ENCODE measurements at places on chromosomes 2 and 18.

DNA sequence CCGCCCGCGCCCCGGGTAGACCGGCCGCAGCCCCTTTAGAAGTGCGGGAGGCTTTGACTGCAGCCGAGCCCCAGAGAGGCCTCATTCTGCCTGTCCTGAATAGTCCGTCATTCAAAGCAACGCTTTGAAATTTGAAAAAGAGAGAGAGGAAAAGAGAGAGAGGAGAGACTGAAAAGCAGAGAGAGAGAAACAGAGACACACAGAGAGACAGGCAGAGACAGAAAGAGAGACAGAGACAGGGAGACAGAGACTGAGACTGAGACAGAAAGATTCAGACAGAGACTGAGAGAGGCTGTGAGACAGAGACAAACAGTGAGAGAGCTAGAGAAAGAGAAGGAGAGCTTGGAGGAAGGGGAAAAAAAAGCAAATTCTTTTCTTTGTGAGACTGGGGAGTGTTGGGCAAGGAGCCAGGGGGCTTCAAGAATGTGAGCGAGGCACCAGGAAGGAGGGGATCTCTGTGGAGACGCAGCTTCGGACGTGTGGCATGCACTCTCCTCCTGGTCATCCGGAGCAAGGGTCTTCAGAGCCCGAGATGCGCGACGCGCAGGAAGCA, 73.1 kb downstream of the MYCN start:
- DNase-seq = no peak

DNA sequence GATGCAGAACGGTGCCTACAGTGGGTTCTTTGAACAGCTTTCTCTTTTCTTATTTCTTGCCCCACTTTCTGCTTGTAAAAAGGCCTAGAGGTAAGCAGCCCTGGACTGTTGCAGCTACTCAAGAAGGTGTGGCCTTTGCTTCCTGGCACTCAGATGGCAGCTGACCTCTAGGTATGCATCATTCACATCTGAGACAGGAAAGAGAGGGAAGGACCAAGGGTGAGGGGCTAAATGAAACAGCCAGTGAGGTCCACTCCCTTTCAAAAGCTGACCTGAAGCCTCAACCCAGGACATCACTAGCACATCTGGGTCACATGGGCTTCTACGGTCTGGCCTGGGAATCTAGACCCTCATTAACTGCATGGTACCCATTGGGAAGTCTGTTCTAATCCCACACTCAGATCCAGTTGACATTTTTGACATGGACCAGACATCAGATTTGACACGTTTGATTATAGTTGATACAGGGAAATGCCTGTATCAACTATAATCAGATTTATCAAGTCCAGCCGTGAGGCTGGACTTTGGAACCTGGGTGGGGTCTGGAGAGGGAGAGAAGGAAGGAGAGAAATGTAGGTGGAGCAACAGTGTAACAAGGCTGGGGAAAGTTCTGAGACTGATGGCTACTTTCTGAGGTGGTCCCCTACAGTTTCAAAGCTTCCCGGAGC, 60.2 kb downstream of the E2F6 start:
- DNase-seq = no peak

DNA sequence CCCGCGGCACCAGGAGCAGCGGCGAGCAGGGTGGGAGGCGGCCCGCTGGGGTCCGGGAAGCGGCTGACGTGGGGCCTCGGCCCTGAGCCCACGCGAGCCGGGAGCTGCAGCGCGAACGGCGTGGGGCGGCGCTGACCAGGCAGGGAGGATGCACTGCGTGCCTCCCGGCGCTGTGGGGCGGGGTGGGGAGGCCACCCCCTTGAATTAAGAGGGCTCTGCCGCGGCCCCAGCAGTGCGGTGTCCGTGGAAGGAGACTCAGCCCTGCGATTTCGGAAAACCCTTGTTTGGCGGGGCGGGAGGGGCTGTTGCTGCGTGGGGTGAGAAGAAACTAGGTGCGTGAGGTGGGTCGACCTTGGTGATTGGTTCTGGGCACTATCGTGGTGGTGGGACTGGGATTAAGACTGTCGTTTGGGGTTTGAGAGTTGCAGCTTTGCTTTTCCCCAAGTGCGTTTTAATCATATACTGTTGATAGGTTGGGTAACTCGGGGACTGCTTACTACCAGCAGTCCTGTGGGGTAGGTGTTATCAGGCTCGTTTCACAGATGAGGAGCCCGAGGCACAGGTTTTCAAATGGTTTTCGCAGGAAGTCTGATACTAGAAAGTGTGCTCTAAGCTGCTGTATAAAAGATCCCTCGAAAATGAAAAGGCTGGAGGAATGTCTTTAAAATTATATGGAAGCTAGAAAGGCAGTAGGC, 722 bp downstream of the ACSL3 start:
- DNase-seq = no peak

DNA sequence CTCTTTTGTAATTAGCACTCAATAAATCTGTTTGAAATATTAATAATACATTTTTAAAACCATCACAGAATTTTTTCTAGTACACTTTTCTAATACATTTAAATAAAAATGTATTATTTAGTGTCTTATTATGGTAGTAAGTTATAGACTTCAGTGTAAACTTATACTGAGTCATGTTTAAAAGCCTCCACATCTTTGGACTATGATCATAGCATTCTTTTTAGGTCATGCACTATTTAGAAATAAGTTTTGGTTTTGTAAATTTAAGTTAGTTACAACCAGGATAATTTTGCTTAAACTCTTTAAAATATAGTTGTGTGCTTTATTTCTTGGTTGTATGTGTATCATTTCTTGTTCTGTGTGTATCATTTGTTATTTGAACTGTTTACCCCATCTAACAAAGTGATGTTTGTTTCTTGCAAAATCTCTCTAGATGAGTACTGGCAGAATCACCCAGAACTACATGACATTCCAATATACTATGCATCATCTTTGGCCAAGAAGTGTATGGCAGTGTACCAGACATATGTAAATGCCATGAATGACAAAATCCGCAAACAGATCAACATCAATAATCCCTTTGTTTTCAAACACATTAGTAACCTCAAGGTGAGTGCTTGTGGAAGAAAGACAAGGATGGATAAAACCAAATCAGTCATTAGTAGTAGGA, 16.7 kb downstream of the CPSF3 start:
- DNase-seq = no peak

- DNase-seq = no peak
Measured at GRCh38 chr18:5729983-5730699, 165.2 kb downstream of the TMEM200C start.

DNA sequence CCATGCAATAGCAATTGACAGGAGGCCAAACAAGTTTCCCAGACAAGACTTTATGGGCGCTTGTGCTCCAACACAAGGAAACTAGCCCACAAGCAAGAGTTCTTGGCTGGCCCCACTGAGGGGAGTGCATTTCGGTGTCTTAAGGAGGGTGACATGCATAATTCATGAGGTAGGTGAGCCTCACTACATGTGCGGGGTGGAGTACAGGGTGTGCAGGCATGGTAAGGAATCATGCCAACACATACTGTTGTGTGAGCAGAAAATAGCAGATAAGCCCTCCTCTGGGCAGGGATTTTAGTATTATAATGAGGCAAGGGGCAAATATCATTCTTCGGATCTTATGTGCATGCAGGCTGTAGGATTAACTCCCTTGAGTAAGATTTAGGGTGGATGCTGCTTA, 78.7 kb upstream of the SLC1A4 start:
- DNase-seq = no peak

- DNase-seq = no peak
Measured at GRCh38 chr2:85303780-85304531, 23.8 kb downstream of the TGOLN2 start.

DNA sequence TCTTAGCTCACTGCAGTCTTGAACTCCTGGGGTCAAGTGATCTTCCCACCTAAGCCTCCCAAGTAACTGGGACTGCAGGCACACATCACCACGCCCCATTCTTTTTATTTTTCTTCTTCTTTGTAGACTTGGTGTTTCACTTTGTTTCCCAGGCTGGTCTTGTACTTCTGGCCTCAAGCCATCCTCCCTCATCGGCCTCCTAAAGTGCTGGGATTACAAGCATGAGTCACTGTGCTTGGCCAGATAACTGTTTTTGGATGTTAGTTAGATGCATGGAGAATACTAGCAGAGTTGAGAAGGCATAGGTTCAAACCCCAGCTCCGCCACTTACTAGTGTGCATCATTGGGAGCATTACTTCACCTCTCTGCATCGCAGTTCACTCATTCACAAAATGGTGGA, 88.3 kb downstream of the TXNL1 start:
- DNase-seq = no peak

DNA sequence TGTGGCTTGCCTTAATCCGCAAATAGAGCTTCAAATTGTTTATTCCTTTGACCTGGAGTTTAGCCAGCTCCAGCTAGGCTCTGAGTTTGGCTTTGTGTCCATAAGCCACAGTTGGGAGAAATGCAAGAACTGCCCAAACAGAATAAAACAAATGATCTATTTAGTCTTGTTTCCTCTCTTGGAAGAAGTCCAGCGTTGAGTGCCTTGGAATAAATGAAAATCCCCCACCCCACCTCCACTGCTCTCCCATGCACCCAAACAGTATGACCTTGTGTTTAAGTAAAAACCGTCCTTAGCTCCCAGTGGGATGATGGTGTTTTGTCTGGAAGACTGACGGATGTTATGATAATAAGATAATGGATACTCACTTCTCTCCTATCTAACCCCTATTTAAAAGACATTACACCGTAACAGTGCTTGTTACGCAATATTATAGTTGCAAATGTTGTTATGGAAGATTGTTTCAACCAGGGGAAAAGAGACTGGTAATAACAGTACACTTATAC, 3.2 kb upstream of the SERPINE2 start:
- no peak for DNase-seq

DNA sequence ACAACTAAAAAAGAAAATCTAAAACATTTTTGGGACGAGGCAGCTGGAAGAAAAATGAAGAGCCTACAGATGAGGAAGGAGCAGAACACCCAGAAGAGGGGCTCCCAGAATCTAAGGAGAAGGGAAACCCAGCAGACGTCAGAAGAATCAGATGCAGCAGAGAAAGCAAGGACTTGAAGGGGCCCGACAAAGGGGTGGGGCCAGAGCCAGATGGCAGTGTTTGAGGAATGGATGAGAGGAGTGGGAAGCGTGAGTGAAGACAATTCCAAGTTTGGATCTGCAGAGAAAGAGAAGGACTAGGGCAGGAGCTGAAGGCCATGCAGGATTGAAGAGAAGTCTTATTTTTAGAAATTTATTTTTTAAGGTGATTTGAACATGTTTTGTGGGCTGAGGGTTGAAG, 19.3 kb downstream of the PTMA start:
- DNase-seq = peak; percentile 16

DNA sequence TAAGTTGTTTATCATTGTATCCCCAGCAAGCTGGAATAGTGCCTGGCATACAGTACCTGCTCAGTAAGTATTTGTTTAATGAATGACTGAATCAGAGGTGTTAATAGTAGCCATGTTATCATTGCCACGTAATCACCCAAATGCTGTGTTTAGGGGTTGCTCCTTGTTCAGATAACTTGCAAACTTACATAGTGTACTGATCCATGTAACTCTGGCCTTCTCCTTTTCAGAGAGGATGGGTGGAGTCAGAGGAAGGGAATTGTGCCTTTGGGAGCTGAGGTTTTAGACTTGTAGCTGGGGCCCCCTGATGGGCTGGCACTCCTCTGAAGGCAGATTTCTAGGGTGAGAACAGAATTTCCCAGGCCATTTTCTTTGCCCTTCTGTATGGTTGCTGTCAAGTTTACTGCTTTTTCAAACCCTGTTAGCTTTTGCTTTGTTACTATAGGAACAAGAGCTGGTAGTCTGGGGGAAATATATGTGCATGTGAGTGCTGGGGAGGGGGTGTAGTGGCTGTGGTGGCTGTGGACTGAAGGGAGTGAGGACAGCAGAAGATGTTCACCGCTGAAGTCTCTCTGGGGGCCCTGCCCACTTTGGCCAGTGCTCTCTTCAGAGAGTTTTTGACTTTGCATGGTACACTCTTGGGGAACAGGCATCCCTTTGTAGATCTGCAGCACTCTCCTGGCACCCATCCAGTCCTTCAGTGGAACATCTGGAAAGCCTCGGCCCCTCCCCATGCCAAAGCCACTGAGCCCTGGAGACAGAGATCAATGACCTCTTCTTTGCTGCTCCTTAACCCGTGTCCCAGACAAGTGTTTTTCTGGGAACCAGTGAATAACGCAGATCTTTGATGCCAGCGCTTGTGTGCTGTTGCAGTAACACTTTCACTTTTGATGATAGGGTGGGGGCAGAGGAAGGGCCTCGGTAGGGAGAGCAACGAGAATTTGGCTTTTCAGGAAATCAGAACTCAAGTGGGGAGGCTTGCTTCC, 209.0 kb downstream of the PRKCE start:
- no peak for DNase-seq

DNA sequence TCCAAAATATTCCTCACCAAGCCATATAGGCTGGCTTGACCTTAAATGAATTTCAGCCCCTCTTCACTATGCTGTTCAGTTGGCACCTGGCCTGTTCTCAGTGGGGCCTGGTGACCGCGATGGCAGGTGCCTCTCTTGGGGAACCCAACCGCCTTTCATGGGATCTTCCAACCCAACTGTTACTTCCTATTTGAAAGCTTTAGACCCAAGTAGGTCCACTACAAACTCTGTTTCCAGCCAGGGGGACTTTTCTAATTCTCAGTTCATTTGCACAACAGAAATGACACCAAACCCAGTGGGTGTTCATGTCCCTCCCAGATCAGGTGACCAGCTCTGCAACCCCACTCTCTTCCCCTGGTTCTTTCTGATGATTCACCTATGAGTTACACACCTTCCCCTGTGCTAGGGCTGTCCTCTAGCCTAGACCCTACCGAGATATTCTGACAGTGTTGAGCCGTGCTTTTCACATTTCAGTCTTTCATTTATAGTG, 35.6 kb upstream of the NDUFV2 start:
- DNase-seq = no peak

DNA sequence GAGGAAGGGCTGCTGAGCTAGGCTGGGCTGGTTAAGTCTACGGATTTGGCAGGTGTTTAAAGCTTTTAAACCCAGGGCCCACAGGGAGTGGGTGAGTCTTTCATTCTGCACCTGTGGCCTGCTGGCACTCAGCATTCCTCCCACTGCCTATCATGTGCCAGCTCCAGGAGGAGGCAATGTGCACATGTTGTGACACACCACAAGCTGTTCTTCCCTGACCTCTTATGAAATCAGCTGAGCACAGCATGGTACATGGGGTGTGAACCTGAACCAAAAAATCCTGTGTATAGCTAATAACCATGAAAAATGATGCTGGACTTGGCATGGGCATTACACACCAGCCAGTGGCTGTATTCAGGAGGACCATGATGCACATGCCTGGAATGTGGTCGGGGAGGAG, 297.9 kb upstream of the MMADHC start:
- DNase-seq = peak; percentile 72

GRCh38 chr2:44233450-44234128, 41.7 kb upstream of the SLC3A1 start:
- DNase-seq = no peak

GRCh38 chr2:189527041-189527750, 53.4 kb downstream of the SLC40A1 start:
- DNase-seq = no peak

- DNase-seq = no peak
Measured at GRCh38 chr18:48727681-48728080, 188.8 kb downstream of the CTIF start.

GRCh38 chr18:79397247-79397829, 1.6 kb downstream of the NFATC1 start:
- DNase-seq = no peak

DNA sequence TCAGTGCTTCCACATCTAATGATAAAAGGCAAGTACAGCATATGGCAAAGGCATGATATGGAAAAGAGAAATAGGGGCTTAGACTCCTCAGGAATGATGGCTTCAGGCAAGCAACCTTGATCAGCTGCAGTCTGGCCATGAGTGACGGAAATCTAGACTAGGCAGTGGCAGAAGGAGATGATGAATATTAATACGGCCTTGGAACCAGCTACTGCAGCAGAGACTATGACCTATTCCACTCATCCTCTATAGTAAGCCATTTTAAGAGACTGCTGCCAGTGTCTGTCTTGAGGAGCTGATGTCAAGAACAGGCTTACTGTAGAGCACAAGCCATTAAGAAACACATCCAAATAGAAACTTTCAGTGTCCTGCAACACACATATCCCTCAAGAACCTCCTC, 23.7 kb downstream of the ASXL2 start:
- DNase-seq = no peak
